ENCODE measurements at places on chromosomes 5 and 9.

DNA sequence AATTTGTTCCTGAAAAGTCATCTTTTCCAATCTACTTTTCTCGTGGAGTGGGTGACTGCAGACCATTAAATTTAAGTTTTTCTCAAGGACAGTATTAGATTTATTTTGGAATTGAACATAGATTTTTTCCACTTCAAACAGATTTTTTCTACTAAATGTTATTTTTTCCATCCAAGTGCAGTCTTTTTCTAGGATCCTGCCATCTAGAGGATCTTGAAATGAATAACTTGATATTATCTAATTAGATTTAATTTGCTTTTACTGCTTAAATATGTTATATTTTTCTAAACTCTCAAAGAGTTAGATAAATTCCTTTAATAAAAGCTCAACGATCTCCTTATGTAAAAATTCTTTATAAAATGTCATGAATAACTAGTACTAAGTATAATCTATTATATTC lies 136.9 kb upstream of the PRR16 start:
- no peak for DNase-seq

DNA sequence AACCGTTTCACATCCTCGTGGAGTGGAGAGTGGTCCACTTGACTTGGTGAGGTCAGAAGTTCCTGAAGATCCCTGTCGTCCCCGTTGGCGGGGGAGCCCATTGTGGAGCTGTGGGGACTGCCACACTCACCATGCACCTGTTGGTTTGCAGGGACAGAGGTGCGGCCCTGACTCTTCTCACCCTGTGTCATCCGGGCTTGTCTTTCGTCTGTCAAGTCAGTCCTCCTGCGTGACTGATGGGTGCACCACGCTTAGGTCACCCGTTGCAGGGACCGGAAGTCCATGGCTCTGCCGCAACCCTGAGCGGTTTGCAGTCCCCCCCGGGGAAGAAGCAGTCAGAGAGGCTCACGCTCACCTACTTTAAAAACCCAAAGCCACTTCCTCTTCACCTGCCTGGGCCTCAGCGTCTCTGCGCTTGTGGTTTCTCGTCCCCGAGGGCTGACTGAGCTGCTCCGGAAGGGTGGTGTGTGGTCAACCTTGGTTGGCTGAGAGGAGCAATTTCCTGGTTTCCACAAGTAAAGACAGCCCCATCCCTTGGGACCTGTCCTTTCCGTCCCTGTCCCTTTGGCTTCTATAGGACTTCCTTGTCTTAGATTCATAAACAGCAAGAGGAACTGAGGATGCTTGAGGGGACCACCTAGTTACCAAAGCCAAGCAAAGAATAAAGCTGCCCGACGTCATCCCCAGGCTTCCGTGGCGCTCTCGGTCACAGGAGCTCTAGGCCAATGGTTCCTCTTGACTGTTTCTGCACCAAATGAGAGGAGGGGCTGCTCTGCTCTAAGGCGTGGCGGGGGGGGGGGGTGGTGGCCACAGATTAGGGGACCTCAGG lies 53.2 kb downstream of the USP20 start:
- DNase-seq, result peak; percentile 86

DNA sequence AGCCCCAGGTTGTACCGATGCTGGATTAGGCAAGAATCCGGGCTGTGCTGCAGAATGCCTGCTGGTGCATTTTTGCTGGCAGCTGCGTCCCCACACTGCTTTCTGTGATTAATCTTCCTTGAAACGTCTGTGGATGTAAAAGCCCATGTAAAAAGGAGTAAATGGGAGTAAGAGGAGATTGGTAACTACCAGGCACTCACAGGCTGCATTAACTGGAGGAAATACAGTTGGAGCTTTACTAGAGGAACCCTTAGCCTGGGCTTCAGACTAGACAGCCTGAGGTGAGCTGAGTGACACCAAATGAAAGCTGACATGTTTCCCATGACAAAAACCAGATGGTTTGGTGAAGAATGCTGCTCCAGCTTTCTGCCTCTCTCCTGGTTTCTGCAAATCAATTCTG lies 190.4 kb upstream of the GAS1 start:
- DNase-seq, result no peak

- no peak for DNase-seq
Observed at GRCh38 chr9:36158917-36159316, 10.3 kb upstream of the CCIN start.

DNA sequence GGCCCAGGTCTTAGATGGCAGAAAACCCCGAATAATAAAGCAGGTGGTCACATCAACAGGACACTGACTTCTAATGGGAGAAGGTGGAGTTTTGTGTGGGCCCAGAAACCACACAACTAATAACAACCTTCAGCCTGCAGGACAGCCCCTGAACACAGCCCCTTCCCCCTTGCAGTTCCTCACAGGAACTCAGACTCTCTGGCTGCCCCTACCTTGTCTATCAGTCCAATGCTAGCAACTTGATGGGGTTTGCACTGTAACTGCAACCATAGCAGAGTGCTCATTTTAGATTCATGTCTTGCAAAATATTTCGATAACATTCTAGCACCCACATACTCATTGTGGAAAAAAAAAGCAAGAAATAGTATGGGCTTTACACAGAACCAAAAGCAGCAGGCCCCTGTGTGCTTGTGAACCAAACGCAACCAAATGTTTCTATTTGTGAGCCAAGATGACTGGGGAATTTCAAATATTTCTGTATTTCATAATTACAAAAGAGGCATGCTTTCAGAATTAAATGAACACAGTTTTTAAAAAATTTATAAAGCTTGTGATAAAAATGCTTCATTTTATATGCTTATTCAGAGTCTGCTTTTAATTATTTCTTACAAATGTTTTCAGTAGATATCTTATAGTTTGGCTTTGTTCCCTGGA lies 62.7 kb upstream of the PDE4D start:
- no peak for DNase-seq

- DNase-seq, result no peak
Observed at GRCh38 chr5:53166183-53166495, 56.6 kb upstream of the MOCS2 start.

GRCh38 chr9:132283165-132283564 lies 71.6 kb downstream of the SETX start:
- DNase-seq, result no peak

DNA sequence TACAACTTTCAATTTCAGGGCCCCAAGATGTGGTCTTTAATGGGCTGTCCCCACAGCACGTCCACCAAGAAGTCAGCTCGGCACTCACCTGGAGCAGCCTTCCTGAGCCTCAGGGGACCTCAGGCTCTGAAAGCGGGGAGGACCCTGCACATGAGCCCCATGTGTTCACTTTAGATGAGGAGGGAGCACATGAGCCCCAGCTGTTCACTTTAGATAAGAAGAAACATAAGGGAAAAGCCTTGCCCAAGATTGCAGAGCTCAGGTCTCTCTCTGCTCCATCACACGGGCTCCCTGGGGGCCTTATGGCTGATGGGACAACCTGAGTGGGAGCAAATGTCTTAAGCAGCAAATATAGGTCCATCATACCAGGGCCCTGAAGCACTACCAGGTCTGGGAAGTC lies 56.4 kb downstream of the NIPSNAP3B start:
- DNase-seq, result no peak

GRCh38 chr9:136686534-136686793 lies 793 bp downstream of the AGPAT2 start:
- no peak for DNase-seq

- no peak for DNase-seq
Observed at GRCh38 chr9:75461183-75461582, 372.9 kb downstream of the OSTF1 start.

GRCh38 chr5:113320273-113320780 lies 114.5 kb downstream of the TSSK1B start:
- no peak for DNase-seq

Measured in activated T-helper 1 cell treated with anti-CD3 and anti-CD28 coated beads, Interleukin-2, amount 50 U/mL, for 16 hours (primary cell).